ENCODE measurements at places on chromosomes 7 and 10.

GRCh38 chr7:70188901-70189650 is 590.8 kb downstream of the AUTS2 start:
- DNase-seq: no peak

GRCh38 chr10:32139223-32140073 is 83.2 kb upstream of the KIF5B start:
- DNase-seq: no peak

DNA sequence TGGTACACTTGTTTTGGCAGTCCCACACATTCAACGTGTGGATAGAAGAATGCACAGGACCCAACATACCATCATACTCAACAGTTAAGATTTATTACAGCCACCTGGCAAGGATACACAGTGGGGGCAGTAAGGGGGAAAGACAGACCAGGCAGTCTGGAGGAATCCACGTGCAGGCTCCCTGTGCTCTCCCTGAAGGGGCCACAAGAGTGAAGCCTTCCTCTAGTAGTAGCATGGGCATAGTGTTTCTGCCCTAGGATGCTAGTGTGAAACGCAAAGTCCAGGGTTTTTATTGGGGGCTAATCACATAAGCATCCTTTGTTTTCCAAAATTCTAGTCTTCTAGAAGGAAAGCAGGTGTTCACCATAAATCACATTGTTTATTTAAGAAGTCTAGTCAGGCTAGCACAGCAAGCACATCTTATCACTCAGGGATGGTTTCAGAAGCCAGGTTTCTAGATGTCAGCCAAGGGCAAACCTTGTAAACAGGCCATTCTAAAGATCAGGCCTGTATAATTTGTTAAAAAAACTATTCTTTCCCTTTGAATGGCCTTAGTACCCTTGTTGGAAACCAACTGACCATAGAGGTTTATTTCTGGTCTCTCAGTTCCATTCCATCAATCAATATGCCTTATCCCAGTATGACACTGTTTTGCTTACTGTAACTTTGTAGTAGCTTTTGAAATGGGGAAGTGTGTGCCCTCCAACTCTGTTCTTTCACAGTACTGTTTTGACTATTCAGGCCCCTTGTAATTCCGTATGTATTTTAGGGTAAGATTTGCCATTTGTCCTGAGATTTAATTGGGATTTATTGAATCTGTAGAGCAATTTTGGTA is 12.4 kb upstream of the TFAM start:
- DNase-seq: no peak

DNA sequence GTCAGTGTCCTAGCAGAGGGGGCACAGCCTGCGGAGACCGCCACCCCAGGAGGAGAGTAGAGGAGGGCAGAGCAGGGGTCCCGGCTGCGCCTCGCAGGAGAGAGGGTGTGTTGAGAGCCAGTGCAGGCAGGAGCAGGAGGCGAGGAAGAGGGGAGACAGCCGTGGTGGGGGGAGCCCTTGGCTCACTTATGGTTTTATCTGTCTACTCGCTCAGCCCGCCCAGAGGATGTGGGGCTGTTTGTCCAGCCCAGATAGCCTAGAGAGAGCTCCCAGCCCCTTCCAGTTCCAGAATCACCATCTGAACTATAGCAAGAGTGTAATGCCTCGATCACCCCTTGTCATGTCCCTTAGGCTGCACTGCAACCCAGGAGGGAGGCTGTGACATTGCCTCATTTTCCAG is 26.6 kb downstream of the SLC29A3 start:
- no peak for DNase-seq

GRCh38 chr10:102449321-102450123 is 1.8 kb downstream of the C10orf95 start:
- peak; percentile 67 for DNase-seq

DNA sequence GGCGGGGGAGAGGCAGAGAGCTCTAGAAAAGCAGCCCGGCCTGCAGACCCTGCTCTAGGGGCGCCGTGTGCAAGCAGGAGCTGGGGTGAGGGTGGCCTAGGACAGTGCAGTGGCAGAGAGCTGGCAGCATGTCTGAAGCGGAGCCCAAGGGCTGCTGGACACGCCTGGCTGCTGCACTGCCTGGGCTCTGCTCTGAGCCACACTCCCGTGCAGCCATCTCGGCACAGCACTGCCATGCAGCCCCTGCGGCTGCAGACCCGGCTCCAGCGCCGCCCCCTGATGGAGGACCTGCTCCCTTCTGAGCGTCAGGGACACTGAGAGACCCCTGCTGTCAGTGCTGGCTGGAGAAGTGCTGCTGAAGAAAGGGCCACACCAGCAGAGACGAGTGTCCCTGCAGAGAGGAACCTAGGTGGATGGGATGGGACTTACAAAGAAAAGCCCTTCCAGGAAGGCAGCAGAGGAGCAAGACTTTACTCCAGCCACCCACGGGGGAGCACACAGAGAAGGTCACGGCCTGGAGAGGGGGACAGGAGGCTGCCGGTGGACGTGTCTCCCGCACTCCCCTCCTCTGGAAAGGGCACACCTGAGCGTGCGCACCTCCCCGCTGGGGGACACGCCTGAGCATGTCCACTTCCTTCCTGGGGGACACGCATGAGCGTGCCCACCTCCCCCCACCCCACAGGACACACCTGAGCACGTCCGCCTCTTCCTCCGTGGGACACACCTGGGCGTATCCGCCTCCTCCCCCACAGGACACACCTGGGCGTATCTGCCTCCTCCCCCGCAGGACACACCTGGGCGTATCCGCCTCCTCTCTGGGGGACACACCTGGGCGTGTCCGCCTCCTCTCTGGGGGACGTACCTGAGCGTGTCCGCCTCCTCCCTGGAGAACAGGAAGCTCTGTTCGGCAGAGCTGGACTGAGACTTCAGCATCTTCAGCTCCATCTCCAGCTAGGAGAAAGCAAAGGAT is 252.9 kb downstream of the MAD1L1 start:
- DNase-seq: no peak

- DNase-seq: no peak
Measured at GRCh38 chr7:66307591-66308215, 102.6 kb downstream of the TPST1 start.

DNA sequence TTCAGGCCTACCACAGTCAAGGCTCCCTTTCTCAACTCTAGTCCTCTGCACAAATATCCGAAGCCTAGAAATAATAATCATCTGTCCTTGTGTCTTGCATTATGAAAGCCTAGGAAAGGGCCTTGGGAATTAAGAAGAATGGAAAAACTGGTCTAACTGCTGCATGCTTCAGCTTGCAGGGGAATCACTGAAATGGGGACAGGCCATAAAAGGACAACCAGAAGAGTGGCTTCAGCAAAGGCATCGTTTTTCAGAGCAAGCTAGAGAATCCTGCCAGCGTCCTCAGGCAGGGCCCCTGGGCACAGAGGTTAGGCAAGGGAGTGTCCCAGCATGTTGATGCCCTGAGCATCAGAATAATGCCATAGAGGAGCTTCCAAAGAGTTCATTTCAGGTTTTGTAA is 13.2 kb downstream of the ERVW-1 start:
- DNase-seq: no peak

DNA sequence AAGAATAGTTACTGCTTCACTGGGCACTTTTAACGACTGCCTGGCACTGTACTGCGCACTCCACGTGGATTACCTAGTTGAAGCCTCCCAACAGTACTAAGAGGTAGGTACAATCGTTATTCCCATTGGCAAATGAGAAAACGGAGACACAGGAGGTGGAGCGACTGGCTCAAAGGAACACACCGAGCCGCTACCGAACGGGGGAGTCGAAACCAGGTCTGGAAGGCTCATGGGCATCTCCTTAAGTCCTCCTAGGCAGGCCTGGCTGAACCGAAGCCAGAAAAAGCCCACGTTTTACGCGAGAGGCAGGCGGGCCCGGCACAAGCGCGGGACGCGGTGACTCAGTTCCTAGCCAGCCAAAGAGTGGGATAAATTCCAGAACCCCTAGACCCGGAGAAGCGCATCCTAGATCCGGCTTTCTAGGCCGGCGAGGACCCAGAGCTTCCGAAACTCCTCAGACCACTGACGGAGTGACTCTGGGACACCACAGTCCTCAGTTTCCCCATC is 472 bp downstream of the PDAP1 start:
- DNase-seq: no peak

- DNase-seq: peak; percentile 61
Measured at GRCh38 chr7:81469869-81470723, 299.8 kb downstream of the HGF start.

DNA sequence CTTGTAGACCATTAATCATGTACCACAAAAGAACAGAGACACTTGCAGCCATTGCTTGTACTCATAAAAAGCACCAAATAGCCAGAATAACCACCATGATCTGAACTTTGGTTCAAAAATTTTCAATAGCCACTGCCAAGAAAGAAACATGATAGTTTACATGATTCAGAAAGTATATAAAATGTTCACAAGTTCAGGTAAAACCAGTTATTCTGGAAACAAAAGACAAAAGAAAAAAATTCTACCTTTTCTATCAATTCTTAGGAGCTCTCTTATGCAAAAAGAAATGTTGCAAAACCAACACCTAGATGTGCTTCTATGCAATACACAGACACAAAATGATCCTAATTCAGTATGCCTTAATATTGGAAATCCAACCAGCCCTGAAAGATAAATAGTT is 108.7 kb downstream of the PCLO start:
- DNase-seq: no peak

DNA sequence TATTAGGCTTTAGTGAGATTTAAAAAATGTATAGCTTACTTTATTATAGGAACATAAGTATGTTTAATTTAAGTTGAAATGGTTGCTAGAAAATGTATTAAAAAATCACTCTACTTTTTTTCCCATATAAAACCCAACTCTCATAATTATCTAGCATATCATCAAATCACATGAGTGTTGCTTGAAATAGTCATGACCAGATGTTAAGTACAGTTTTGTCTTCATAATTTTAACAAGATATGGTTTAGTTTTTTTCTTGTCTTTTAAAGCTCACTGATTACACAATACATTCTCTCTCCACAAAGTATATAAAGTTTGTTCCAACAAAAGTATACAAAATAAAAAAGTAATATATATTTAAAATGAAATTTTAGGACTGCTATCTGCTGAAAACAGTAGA is 82.8 kb downstream of the HGF start:
- no peak for DNase-seq

GRCh38 chr10:88474884-88475844 is 108.0 kb downstream of the RNLS start:
- no peak for DNase-seq

DNA sequence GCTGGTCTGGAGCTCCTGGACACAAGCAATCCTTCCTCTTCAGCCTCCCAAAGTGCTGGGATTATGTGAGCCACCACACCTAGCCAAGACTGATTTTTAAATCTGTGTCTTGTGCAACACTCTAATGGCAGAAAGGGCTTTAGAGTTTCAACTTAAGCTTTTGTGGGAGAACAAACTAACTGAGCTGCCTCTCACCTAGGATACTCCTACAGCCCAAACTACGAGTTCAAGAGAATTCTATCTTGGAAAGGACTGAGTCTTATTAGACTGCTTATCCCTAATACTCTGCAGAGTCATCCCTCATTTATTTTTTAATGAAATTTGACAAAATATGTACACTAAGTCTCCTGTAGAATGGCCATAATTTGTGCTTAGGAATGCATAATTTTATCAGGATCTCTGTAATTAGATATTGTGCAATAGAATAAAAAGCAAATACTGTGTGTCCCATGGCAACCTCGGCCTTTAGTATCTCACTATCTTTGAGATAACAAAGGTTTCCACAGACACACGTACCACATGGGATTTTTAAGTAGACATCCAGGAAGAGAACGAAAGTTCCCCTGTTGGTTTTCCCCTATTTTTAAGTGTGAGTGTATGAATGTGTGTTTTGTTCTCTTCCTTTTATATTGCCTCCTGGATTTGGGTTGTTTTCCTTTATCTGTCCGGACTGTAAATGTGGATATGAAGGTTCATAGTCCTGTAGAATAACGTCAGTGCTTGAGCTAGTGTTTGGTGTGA is 199.4 kb upstream of the TCF7L2 start:
- DNase-seq: no peak

- DNase-seq: no peak
Measured at GRCh38 chr10:123129618-123130271, 6.0 kb upstream of the HMX3 start.

DNA sequence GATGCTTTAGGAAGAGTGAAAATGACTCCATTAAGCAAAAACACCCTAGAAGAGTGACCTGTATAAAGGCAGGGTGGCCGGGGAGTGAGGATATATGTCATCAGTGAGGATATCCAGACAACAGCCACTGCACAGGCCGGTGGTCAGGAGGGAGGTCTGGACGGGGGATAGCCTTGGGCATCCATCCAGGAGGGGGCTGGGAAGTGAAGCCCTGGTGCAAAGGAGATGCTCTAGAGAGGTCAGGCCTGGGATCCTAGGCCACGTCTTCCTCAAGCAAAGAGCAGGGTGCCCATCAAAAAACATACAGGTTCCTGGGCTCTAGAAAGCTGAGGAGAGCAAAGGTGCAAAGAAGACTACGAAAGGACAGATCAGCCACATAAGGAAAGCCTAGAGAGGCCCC is 25.6 kb downstream of the FAM171A1 start:
- no peak for DNase-seq

DNA sequence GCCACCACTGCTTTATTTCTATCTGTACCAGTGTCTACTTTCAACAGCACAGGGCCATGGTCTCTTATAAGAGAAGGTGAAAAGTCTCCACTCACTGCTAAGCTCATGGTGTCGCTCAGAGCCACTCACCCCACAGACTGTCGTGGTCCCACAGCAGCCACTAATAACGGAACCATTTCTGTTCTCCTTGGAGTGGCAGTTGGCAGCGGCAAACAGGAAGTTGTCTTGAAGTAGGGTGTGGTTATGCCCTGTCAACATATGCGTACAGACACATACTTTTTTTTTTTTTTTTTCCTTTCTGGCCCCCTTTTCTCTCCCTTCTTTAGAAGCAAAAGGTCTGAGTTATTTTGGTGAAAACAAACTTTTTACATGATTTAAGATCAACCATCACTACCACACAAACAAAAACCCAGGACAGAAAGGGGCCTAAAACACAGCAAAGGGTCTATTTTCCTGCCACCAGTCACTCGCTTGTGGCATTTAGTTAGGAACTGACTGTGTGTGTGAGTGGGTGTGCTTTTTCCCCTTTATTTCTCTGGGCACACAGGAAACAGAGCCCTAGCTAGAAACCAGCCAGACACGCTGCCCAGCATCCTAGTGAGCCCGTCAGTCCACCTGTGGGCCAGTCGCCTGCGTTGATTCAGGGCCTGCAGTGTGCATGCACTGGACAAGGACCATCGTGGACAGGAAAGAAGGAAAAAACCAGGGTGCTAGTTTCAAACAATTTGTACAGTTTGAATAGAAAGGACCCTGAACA is 96.7 kb upstream of the EFCAB10 start:
- DNase-seq: peak; percentile 9

DNA sequence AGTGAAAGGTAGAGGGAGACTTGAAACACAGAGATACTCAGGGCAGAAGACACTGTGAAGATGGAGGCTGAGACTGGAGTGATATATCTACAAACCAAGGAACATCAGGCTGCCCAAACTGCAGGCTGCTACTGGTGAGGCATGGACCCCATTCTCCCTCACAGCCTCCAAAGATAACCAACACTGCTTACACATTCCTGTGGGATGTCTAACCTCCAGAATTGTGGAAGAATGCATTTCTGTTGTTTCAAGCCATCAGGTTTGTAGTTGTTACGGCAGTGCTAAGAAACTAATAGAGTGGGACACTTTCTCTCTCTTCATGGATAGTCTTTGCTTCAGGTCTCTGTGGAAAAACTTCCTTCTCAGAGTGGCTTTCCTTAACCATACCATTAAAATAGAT is 182.6 kb upstream of the TMEM106B start:
- no peak for DNase-seq
